CD4-positive, alpha-beta T cell treated with Interleukin-15 for 4 hours (primary cell): ENCODE measurements at places on chromosomes 11 and 22.

GRCh38 chr11:34595960-34596644 is 24.8 kb upstream of the EHF start:
- DNase-seq: no peak

GRCh38 chr22:20095521-20095920 is 15.5 kb downstream of the DGCR8 start:
- DNase-seq: no peak

DNA sequence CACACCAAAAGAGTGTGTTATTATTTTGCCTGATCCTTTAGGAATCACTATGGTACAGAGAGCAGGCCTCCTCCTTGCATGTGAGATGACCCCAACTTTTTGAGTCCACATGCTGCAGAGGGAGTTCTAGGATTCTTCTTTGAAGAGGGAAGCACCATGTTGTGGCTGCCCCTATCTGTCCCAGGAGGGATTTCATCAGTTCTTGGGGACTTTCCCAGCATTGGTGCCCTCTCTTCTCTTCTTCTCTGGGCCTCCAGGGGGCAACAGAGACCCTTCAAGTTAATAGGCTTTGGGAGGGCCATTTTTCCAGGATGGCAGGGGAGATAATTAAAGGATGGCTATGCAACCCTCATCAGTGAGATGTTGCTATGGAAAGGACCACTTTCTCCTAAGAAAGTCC is 3.6 kb downstream of the MMP1 start:
- DNase-seq: no peak

GRCh38 chr11:124837491-124837856 is 27.8 kb upstream of the ROBO3 start:
- peak; percentile 3 for DNase-seq

DNA sequence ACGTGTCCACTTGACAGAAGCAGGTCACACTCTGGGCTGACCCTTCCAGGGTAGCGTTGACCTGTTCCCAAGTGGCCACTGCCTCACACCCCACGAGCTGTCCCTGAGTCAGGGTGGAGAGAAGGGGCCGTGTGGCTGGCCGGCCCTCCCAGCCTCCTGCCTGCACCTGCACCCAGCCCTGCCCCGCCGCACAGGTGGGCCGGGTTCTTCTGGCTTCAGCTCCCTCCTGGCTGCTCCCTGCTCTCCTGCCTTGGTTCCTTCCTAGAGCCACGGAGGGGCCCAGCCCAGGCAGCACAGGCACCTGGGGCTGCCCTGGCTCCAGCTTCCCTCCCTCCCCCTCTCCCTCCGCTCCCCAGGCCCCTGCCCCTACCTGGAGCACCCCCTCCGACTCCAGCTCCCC is 42.3 kb downstream of the MOB2 start:
- no peak for DNase-seq

GRCh38 chr11:33475993-33476392 is 218.8 kb downstream of the HIPK3 start:
- no peak for DNase-seq

GRCh38 chr11:107931206-107931605 is 3.0 kb downstream of the RAB39A start:
- DNase-seq: no peak

GRCh38 chr11:123451183-123451781 is 21.2 kb downstream of the GRAMD1B start:
- DNase-seq: no peak

GRCh38 chr11:17691550-17691949 is 27.8 kb upstream of the MYOD1 start:
- DNase-seq: no peak

DNA sequence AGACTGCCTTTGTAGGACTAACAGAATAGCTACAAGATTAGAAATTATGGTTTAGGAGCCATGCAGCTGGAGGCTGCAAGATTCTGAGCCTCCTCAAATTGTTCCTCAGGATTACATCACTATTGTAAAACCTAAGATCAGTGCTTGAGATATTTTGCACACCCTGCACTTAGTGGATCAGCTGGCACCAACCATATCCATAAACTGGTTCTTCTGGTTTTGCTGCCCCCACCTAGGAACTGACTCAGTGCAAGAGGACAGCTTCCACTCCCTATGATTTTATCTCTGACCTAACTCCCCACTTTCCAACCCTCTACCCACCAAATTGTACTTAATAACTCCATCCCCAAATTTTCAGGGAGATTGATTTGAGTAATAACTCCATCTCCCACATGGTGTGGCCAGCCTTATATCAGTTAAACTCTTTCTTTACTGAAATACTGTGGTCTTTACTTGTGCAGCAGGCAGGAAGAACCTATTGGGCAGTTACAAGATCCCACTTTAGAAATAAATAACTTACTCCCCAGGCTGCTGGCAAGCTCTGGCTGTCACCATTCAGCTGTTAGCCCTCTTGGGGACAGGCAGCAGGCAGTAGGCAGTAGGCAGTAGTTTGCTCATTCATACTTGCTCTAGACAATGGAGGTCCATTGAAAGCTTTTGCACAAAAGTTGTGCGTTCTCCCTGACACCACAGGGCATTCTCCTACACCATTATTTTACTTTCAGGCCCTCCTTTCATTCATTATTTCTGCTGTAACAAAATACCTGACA is 119.0 kb downstream of the SLC17A6 start:
- no peak for DNase-seq

GRCh38 chr11:1852877-1853276 is at the start of gene LSP1:
Gene LSP1, plus strand, starts transcription at chr11:1853084. Its CDS starts 61 bp downstream, at chr11:1853145.
- peak; percentile 87 for DNase-seq

DNA sequence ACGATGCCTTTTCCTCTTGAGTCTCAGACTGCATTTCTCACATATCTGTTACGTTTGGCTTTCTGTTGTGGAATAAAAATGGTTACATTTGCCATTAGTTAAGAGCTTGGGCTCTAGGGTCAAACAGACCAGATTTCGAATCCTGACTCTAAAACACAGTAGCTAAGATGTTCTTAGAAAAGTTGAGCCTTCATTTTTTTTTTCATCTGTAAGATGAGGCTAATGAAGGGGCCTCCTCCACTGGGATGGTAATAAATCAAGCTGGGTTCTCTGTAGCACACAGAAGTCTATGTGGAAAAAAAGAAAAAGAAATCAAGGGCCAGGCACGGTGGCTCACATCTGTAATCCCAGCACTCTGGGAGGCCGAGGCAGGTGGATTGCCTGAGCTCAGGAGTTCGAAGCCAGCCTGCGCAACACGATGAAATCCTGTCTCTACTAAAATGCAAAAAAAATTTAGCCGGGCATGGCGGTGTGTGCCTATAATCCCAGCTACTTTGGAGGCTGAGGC is 49.9 kb upstream of the CAPRIN1 start:
- DNase-seq: no peak

DNA sequence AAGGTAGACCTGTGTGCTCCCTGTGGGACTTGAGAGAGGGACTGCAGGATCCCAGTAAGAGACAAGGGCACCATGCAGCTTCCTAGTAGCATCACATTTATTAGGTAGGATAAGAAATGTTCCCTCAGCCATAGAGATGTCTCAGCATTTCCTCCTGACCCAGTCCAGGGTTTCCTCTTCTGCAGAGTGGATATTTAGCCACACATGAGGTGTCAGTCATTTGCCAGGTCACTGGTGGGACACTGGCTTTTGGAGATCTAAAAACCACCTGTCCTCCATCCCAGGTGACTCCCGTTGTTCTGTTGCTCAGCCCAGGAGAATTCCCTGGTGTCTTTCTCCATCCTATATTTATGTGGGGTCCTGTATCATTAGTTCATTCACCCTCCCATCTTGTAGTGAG is 117.5 kb upstream of the NNMT start:
- no peak for DNase-seq

GRCh38 chr11:13861411-13861810 is 101.1 kb upstream of the SPON1 start:
- no peak for DNase-seq

DNA sequence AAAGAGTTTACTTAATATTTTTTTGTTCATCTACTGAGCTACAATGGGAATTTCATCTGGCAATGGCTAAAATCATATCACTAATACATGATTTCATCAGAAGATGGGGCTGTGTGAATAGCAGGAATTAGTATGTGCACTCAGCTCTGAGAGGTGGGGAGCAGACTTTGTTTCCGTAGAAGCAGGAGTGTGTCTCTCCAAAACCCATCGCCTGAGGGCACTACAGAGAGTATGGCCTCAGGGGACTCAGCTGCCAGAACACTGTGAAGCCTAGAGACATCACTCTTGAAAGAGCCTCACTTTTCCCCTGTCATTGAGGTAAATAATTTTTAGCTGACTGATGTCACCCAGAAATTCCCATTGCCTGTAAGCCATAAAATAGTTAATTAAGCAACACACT is 261.4 kb upstream of the ISX start:
- no peak for DNase-seq

- DNase-seq: no peak
Measured at GRCh38 chr11:46874586-46874985, 28.5 kb upstream of the CKAP5 start.

- no peak for DNase-seq
Measured at GRCh38 chr11:95655536-95655935, 134.0 kb downstream of the FAM76B start.
